ENCODE measurements at places on chromosomes 16 and 17.
A peak's percentile ranks its signal among the peaks of the same experiment; 100 is the strongest.

GRCh38 chr17:27471321-27472269 lies 15.3 kb downstream of the KSR1 start:
- DNase-seq = no peak

DNA sequence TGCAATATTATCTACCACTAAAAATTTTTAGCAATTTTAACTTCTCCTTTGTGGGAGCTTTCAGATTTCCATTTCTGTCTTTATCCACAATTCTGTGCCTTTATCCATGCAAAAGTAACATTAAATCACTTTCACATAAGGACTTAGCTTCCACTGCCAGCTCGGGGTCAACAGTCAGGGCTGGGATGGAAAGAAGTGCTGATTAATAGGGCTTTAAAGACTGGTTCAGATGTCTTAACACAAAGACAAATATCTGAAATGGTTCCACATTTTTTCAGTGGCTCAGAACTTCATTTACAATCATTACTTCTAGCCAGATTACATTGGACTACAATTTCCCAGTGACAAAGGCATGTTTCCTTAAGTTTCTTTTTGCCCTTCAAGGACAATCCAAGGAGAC lies 191.8 kb upstream of the CPHXL start:
- DNase-seq = no peak

- DNase-seq = no peak
These were observed 800 bp downstream of the PLEKHH3 start for GRCh38 chr17:42675965-42676423.

DNA sequence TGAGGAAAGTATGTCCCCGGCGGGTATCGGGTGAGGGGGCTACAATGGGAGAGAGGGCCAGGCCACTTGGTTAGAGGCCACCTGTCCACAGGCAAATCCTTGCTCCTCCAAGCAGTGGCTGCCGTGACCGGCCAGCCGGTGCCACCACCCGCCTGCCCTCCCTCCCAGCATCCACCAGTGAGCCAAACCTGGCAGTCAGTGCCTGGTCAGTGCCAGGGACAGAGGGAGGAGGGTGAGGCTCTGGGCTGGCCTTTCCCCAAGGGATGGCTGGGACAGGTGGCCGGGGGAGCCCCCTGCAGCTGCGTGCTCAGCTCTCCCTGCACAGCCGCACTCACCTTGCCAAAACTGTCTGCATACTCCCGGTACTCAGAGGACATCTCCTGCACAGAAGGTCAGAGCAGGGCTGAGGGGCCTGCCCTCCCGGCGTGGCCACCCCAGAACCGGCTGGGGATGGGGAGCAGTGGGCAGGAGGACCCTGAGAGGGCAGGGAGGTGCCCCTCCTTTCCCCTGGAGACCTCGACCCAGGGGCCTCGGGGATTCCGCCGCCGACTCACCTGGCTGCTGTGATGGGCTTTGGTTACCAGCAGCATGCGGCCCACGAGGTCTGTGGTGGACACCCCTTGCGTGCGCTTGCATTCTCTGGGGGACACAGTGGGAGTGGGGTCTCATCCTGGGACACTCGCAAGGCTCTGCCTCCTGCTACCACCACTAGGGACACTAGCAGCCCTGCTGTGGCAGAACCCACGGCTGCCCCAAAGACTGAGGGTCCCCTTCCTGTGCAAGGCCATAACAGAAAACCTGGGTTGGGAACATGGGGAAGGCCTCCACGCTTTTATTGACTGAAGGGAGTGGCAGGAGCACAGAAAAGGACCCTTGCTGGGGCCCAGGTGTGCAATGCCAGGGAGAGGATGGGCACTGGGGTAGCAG lies 3.7 kb downstream of the PCYT2 start:
- no peak for DNase-seq

DNA sequence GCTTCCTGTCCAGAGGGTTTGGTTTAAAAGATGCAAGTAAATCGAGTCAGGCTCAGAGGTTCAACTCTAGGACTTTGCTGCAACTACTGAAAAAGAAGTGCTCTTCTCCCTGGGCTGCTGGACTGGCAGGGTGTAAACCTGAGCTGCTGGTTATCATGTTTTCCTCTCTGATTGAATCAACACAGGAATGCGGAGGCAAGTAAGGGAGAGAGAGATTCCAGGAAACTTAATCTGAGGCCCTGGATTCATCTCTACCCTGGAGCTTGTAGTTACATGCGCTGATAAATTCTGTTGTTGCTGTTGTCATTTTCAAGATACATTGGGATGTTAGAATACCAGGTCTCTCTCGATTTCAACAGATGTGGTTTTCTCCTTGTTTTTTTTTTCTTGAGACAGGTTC lies 8.2 kb upstream of the HS3ST3A1 start:
- no peak for DNase-seq

- no peak for DNase-seq
These were observed 11.2 kb downstream of the METTL22 start for GRCh38 chr16:8632675-8633182.

GRCh38 chr16:50765861-50766260 lies 24.0 kb downstream of the CYLD start:
- DNase-seq = no peak

DNA sequence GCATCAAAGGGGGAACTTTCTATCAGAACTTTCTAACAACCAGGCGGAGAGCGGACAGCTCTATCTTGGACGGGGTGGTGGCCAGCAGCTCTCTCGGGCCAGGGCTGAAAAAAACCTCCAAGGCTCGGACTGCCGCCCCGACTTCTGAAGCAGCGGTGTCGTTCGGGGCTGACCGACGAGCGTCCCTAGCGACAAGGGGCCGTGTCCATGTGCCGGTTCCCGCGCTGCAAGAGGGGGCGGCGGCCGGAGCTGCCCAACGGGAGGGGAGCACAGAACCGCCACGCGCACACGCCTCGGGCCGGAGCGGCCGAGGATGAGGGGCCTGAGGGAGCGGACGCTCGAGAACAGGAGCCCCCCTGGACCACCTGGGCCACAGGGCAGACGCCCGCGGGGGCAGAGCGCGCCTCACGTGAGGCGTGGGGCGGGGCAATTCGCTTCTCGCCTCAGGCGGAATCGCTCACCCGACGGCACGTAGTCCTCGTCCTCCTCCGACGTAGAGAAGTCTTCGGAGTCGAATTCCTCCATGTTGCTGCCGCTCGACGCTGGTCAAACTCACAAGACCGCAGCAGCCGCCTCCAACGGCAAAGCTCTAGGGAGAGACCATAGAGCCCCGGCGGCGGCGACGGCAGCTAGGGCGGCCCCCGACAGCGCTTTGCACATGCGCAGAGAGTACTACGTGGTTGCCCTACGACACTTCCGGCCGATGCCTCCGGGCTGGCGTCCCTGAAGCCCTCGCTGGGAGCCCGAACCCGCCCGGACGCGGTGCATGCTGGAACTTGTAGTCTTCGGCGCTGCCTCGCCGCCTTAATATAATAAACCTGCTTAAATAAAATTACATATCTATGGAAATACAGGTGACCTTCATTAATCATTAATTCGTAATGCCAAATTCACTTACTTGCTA lies at the start of gene CFDP1:
Gene CFDP1, minus strand, starts transcription at position 676 of the 904 bp plus-strand sequence. Its CDS starts 151 bp downstream, at position 525.
- peak; percentile 98 for DNase-seq

DNA sequence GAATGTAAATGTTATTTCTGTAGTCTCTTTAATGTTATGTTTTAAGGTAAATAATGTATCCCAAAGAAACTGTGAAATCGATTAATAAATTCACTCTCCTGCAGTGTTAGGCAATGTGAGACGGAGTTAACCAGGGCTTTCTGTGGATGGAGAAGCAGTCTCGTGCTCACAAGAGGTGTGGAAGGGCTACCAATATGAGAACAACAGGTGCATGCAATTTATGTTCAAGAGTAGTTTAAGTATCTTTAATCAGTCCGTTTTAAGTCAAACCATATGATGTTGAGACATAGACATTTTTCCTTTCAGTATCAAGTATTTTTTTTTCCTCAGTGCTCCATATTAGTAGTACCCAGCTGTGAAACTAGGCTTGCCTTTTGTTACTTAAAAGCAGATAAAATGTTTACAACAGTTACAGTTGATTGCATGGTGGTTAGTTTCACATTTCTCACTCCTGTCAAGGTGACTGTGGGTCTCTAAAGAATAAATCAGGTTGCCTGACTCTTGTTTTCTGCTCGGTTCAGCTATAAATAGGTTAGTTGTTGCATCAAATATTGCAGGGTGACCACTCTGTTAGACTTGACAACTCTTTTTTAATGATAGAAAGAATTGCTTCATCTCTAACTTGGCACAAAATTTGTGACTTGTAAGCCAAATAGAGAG lies 54.4 kb downstream of the COX10 start:
- no peak for DNase-seq

DNA sequence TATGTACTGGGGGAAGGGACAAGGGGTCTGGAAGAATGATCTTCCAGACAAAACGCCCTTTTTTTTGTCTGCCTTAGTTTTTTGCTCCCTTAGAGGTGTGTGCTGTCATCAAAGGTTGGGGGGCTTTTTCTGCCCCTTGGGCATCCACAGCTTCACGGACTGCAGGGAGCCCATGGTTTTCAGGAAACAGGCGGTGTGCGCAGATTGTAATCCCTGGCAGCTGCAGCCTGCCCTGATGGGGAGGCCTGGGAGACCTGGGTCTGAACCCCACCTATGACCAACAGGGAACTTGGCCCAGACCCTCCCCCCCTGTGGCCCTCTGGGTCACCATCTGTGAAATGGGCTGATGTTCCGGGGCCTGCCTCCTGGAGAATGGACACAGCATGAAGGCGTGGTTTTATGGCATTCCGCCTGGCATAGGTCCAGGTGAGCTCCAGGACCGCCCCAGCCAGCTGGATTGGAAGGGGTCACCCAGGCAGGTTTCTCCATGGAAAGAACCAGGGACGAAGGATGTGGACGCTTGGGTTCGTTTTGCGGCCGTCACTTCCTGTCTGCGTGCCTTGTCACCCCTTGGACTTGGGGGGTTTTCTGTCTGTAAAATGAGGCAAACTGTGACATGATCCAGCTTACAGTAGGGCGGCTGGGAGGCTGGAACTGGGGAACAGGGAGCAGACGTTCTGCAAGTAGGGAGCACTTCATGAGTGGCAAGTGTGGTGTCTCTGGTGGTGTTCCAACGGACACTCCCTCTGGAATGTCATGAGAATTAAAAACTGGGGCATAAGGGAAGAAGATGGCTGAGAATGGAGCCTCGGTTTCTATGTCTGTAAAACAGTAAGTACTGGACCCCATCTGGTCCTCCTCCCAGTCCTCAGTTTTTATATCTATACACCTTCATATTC lies 1.5 kb downstream of the CPNE2 start:
- DNase-seq = no peak

Measured in germinal center (tissue), 1 donor.